ENCODE measurements at places on chromosomes 6 and 20. TPM values are rescaled to one million over a fixed set of nuclear protein-coding genes. Genes with fewer than 3 reads are reported as not detected.

COX7A2 gene
- polyA plus RNA-seq = 311 TPM

DNA sequence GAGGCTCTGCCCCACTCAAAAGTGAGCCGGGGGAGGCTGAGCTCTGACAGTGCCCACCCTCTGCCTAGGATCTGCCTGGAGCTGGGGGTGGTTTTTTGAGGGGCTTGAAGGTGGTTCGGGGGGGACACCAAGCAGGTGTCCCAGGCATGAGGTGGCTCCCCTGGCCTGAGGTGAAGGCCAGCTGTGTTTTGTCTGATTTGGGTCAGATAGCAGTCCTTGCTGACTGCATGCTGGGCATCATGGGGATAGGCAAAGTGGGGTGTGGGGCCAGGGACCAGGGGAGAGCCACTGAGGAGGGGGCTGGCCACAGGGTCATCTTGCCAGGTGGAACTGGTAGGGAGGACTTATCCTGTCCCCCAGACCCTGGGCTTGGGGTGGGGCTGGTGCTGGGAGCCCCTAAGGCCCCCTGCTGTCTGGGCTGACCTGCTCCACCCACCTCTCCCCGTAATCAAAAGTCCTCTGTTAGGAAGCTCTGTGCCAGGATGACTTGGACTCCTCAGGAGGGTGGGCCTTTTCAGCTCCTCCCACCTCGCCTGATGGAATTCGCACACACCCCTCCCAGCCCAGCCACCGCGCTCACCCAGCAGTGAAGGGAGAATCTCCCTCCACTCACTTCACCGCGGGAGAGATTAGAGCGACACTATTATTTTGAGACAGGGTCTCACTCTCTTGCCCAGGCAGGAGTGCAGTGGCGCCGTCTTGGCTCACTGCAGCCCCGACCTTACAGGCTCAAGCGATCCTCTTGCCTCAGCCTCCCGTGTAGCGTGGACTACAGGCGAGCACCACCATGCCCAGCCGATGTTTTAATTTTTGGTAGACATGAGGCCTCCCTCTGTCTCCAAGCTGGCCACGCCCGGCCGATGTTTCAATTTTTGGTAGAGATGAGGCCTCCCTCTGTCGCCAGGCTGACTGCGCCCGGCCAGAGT, 1.5 kb upstream of the COL9A3 start:
- peak overlapping the region; percentile 6 for H3K27ac ChIP-seq
- no peaks in the 10 kb centered on the region for H3K27me3 ChIP-seq
- peaks cover 49% of the 10 kb centered on the region for H3K4me1 ChIP-seq
- peak overlapping the region; percentile 51 for H3K4me3 ChIP-seq
- DNase-seq = peak; percentile 92

- no peak overlapping the region for H3K4me3 ChIP-seq
- no peaks in the 10 kb centered on the region for H3K27me3 ChIP-seq
- no peaks in the 10 kb centered on the region for H3K4me1 ChIP-seq
- DNase-seq = peak; percentile 30
- peaks cover 5% of the 10 kb centered on the region for H3K36me3 ChIP-seq
Measured at GRCh38 chr6:147222160-147222838, 18.1 kb downstream of the STXBP5 start.

DNA sequence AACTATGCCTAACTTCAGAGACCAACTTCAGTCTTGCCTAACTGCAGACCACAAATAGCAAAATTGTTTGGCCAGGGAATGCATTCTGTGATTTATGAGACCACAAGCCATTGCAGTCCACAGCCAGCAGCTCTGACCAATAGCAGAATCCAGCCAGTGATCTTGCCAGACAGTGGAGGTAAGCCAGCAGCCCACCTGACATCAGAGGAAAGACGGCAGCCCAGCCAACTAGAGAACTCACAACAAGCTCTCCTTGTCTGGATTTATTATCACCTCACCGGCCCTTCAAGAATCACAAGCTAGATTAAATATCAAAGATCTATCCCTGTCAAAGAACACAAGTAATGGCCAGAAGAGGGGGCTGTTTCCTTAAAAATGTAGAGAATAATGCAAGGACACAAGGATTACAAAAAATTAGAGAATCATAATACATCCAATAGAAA, 66.5 kb upstream of the SLC35F1 start:
- no peak overlapping the region for H3K27ac ChIP-seq
- no peaks in the 10 kb centered on the region for H3K36me3 ChIP-seq
- no peak overlapping the region for H3K4me3 ChIP-seq
- H3K27me3 ChIP-seq = no peaks in the 10 kb centered on the region

DNA sequence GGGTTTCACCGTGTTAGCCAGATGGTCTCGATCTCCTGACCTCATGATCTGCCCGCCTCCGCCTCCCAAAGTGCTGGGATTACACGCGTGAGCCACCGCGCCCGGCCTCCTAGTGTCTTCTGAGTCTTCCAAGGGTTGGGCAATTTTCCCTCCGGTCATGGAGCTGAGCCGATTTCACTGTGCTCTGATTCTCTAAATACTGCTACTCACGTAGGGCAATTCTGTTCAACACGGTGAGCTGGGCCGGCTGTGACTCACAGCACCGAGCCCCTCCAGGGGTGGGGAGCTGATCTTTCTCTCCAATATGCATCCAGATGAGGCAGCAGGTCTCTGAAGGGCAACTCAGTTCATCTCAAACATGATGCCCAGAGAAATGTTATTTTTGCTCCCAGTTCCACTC, 71.6 kb upstream of the CD93 start:
- no peak overlapping the region for H3K27ac ChIP-seq
- peaks cover 2% of the 10 kb centered on the region for H3K27me3 ChIP-seq
- no peak overlapping the region for H3K4me3 ChIP-seq
- DNase-seq = no peak
- no peaks in the 10 kb centered on the region for H3K36me3 ChIP-seq

SIRPB1 gene
- polyA plus RNA-seq = 0.41 TPM

DNA sequence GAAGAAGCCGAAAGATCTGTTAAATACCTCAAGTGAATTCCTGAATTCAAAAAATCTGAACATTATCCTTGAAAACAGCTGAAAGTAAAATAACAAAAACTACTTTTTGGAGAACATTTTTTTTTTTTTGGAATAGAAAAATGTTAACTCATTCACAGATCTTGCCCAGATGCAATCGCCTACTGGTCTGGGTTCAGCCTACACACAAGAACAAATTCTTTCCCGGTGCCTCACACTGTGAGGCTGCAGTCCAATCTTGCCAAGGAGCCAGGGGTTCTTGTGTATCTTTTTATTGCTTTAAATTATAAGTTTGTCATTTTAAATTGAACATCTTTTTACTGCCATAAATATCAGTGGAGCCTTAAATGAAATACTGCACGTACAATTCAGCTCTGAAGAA, 41.2 kb upstream of the TMEM200A start:
- H3K4me1 ChIP-seq = no peaks in the 10 kb centered on the region
- DNase-seq = no peak
- H3K36me3 ChIP-seq = no peaks in the 10 kb centered on the region
- no peaks in the 10 kb centered on the region for H3K27me3 ChIP-seq
- H3K27ac ChIP-seq = no peak overlapping the region

- H3K4me1 ChIP-seq = no peaks in the 10 kb centered on the region
- no peaks in the 10 kb centered on the region for H3K36me3 ChIP-seq
- no peak overlapping the region for H3K4me3 ChIP-seq
Measured at GRCh38 chr20:10219452-10219791, 792 bp downstream of the SNAP25 start.

PRR18 gene
- 0.04 TPM for polyA plus RNA-seq

- no peaks in the 10 kb centered on the region for H3K27me3 ChIP-seq
- H3K36me3 ChIP-seq = peaks cover 73% of the 10 kb centered on the region
- no peak overlapping the region for H3K4me3 ChIP-seq
- no peak for DNase-seq
Measured at GRCh38 chr20:62316331-62317166, 13.8 kb downstream of the ADRM1 start.
